ENCODE measurements at places on chromosomes 16 and 17. TPM values are rescaled to one million over a fixed set of nuclear protein-coding genes. Genes with fewer than 3 reads are reported as not detected.

FAM222B gene
- 5.8 TPM for total RNA-seq

CAVIN1 gene
- total RNA-seq: 20.5 TPM

CES1 gene
- 2,507 TPM for total RNA-seq

PNMT gene
- total RNA-seq: 0.37 TPM

PROCA1 gene
- total RNA-seq: 0.18 TPM

DNA sequence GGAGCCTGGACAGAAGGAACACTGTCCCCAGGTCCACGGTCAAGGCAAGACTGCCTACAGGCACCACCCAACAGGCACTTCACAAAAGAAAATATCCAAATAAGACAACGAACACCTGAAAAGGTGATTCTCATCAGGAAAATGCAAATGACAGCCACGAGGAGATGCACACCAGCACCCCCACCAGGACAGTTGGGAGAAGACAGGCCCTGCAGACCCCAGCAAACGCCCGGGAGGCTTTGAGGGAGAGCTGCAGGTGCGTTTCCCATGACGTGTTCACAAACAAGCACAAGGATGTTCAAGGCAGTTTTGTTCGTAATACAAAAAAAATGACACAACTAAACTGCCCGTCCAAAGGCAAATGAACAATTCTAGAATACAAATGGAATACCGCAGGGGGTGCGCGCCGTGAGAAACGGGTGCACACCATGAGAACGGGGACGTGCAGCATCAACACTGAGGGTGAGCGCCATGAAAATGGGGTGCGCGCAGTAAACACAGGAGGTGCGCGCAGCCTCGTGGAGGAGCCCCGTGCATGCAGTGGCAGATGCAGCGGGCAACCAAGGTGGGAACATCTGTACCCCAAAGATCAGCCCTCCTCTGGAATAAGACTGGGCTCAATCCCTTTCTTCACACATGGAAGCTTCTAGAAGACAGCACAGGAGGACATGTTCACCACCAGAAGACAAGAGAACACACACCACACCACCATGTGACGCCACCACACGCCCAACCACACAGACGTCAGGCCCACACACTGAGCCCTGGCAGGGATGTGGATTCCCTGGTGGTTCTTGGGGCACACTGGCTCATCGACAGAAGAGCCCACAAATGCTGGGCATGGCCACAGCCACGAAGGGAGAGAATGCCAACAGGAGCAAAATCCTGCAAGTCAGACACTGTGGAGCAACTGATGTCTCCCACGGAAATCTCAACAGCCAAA is 91.2 kb downstream of the ZNF778 start:
- DNase-seq: no peak

DNA sequence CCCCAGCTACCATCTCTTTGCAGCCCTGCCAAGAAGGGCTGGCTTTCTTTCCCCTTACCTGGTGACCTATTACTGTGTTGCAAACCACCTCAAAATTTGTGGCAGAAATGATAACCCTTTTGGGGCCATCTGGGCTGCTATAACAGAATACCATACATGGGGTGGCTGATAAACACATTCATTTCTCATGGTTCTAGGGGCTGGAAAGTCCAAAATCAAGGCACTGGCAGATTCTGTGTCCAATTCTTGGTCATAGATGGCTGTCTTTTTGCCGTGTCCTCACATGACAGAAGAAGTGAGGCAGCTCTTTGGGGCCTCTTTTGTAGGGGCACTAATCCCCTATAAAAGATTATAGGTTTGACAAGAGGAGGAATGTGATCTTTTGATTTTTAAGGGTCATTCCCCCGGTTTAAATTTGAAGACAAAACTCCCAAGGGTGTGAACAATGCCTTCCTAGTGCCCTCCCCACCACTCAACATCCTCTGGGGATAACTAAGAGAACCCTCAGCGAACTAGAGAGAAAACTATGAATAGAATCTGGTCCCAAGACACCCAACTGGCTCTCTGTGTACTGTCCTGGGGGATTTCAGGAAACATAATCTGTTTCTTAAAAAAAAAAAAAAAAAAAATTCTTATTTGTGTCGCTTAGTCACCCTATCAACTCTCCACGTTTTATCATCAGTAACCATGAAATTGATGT is 1.7 kb upstream of the METTL22 start:
- no peak for DNase-seq

DNA sequence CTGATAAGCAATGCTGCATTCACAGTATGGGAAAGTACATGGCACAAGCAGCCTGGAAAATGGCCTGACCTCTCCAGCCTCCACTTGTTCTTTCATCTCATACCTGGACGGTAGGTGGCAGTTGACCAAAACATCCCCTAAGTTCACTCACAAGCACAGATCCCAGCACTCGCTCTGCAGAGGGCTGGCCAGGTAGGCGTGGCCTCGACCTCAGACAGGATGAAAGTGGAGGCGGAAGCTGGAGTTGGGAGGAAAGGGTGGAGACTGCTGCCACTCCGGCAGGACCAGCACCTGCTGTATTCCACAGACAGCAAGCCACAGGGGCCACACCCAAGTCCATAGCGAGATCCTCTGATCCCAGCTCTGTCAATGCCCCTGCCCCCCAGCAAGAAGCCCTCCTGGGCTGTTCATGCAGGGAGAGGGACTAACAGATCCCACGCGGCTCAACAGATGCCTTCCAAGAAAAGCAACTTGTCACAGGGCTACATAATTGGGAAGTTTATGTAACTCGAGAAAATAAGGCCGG is 31.3 kb downstream of the ZCCHC14 start:
- DNase-seq: peak; percentile 91

- DNase-seq: no peak
These were observed 28.3 kb upstream of the CIBAR2 start for GRCh38 chr16:85140455-85141012.

DNA sequence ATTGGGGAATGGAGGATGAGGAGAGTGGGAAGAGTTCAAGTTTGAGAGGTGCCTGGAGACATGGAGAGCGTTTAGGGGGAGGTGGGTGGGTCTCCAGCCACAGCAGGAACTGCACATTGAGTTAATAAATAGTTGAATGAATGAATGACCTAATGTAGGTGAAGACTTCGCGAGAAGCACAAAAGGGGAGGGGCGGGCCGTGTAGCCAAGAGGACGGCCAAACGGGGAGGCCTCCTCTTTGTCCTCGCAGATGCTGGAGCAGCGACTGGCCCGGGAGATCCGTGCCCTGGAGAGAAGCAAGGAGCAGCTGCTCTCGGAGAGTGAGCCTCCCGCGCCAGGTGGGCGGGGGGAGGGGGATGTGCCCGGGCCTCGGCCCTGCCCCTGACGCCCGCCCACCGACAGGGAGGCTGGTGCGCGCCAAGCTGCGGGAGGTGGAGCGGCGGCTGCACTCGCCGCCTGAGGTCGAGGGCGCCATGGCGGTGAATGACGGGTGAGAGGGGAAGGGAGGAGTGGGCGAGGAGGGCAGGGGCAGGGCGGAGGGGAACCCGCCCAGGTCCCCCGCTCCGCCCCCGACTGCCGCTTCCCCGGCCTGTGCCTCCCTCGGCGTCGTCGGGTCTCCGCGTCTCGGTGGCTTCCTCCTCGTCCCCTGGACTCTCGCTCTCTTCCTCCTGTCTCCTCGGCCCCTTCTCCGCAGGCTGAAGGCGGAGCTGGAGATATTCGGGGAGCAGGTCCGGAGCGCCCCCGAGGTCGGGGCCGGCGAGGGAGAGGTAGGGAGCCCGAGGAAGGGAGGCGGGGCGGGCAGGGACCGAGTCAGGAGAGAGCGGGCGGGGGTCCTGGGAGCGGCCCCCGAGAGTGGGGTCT is 12.9 kb downstream of the SYCE1L start:
- no peak for DNase-seq

DNA sequence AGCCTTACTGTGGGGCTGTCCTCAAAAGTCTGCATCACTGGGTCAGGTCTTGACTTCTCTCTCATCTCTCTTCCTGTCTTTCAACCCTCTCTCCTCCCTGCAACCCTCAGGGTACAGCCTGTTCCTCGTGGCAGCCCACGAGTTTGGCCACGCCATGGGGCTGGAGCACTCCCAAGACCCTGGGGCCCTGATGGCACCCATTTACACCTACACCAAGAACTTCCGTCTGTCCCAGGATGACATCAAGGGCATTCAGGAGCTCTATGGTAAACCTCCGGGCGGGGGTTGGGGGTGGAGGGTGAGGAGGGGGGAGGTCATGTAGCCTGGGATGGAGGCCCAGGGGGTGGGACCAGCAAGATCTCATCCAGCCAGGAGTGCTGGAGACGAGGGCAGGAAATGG is 12.7 kb downstream of the MMP2 start:
- no peak for DNase-seq
